ENCODE measurements at places on chromosomes 7 and 10. TPM values are rescaled to one million over a fixed set of nuclear protein-coding genes. Genes with fewer than 3 reads are reported as not detected.

OPN1SW gene
- total RNA-seq = not detected

TRPV5 gene
- total RNA-seq = not detected

ADIRF gene
- 25.0 TPM for total RNA-seq

GDF2 gene
- total RNA-seq = not detected

PIK3CG gene
- total RNA-seq = 0.74 TPM

CFAP58 gene
- total RNA-seq = 0.74 TPM

Measured in psoas muscle (tissue), 8 donors.